NCI-H526 (cell line): ENCODE measurements at places on chromosomes 2 and 18.

DNA sequence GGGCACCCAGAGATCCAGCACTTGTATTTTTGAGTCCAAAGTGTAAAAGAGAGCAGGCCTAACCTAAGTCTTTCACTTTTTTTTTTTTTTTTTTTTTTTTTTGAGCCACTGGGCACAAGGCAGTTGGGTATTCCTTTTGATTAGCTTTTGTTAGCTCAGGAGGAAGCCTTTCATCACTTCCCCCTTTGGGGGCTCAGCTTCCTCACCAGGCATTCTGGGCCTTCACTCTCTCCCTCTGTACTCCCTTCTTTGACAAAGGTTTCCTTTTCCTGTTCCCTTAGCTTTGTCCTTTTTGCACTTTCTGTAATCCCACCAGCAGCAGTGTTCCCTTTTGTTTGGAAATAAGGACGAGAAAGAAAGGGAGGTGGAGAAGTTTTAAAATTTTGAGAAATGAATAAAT, 88.2 kb downstream of the PKP4 start:
- DNase-seq, result no peak

DNA sequence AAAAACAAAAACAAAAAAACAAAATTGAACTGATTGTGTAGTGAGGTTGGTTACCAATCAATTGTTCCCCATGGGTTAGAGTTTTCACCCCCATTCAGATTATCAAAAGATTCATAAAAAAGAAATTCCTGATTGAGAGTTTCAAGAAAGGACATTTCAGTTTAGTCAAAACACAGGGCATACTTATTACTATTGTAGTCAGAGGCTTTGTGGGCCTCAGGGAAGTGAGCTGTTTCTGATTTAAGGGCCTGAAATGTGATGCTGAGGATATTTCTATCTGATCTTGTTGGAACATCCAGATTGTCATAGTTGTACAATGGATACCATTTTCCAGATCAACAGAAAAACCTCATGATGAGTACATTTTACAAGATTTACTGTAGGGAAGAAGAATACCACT, 368.1 kb upstream of the NETO1 start:
- no peak for DNase-seq

- no peak for DNase-seq
Observed at GRCh38 chr2:42900289-42900891, 108.0 kb upstream of the HAAO start.

GRCh38 chr18:60259052-60259681, 113.4 kb downstream of the MC4R start:
- no peak for DNase-seq
